Fibroblast of skin of back (primary cell): ENCODE measurements at places on chromosomes 16 and 17.

GRCh38 chr17:56603486-56604238 is 10.2 kb downstream of the NOG start:
- no peak for DNase-seq

DNA sequence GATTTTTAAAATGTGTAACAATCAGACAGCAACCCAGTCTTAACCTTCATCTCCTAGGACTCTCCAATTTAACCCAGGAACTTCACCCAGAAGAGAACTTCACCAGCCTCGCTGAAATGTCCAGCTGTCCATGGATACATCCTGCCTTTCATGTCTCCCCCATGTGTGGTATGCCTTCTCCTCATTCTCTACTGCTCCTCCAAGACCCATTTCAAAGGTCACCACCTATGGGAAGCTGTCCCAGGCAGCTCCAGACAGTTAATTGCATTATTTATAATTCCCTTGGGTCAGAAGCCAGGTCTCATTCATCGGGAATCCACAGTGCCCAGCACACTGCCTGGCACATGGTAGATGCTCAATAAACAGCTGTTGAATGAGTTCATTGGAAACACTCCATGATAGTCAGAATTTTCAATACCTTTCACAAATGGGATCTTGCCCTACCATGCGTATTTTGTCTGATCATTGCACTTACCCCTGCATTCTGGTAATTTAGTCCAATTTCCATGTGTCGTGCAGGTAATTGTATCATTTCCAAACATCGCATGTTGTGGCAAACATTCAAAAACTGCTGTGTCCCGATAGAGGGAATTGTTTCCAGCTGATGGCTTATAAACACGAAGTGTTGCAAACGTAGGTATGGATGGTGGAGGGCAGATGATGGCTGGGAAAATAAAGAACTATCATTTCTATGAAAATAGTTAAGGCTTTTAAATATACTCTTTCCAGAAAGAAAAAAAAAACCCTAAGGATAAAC is 9.0 kb downstream of the APOH start:
- no peak for DNase-seq

- DNase-seq = peak; percentile 59
Observed at GRCh38 chr17:76623271-76624146, 20.0 kb downstream of the ST6GALNAC1 start.

GRCh38 chr17:27958708-27959381 is 65.7 kb upstream of the LYRM9 start:
- no peak for DNase-seq

GRCh38 chr16:56257239-56257638 is 66.0 kb downstream of the GNAO1 start:
- DNase-seq = no peak

DNA sequence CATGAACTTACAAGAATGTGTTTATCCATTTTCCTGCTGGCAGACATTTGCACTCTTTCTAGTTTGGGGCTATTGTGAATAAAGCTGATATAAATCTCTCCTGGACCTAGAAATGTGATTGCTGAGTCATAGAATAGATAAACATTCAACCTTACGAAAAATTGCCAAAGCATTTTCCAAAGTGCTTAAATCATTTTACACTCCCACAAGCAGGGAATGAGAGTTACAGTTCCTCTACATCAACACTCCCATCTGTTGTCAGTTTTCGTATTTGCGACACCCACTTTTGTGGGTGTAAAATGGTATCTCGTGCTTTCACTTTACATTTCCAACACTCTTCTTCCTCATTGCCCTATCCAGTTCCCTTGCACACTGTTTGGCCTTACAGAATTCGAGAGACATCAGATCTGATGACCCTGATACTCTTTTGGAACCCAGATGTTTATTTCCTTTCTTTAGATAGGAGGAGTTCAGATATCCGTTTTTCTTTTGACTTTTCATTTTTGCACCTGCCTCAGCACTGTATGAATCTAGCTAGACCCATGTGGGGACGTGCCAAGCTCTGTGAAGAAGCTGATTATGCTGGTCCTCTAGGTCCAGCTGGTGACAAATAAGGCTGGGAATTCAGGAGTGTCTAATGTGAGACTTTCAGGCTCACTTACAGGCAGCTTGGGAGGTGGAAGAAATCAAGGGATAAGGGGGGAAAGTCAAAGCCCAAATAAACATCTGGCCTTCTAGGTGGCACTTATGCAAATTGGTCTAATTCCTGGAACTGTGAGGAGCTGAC is 14.0 kb downstream of the SOX9 start:
- peak; percentile 11 for DNase-seq

- DNase-seq = no peak
Observed at GRCh38 chr17:20823905-20824304, 218.9 kb downstream of the USP22 start.

- DNase-seq = no peak
Observed at GRCh38 chr16:46883353-46883689, 841 bp upstream of the GPT2 start.

- peak; percentile 87 for DNase-seq
Observed at GRCh38 chr16:55508941-55509931, at the start of gene LPCAT2. Gene LPCAT2 (plus strand): TSS chr16:55509072. CDS start chr16:55509182, 110 bp downstream.

GRCh38 chr16:87603684-87604633 is 1.7 kb downstream of the JPH3 start:
- no peak for DNase-seq

DNA sequence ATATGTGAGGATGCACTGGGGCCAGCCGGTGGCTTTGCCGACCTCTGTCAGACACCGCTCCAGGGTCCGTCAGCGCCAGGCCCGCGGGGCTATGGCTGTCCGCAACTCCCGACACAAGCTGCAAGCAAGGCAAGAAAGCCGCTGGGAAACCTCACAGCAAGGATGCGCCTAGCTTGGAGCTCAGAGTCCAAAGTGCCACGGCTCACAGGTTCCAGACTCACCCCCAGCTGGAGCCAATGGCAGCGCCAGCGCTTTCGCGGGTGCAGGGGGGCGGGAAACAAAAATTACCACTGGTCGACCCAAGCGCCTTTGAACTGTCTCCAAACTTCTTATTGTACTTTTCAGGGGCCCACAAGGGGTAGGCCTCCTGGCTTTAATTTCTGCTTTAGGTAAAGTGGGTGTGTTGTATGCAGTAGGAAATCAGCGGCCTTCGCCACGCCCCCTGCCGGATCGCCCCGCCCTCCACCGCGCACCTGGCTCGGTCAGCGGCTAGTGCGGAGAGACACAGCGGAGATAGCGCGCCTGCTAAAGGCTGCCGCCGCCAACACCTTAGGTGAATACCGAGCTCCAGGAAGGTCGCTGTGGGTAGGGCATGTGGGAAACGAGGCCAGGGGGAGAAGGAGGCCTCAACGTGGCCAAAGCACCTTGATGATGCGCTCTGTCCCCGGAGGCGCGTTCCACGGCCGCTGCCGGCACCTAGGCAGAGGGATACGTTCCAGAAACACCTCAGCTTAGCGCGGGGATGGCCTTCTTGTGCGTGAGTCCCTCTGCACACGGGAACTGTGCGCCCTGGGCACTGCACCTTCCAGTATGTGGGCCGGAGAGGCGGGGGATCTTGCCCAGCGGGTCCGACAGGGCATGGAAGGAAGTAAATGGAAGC is 61.0 kb upstream of the RBL2 start:
- DNase-seq = no peak

- peak; percentile 22 for DNase-seq
Observed at GRCh38 chr17:69286257-69286656, 40.7 kb downstream of the ABCA5 start.

- peak; percentile 33 for DNase-seq
Observed at GRCh38 chr17:81037026-81037797, 2.3 kb downstream of the BAIAP2 start.

- DNase-seq = no peak
Observed at GRCh38 chr16:89982318-89982717, 33.8 kb downstream of the DEF8 start.

GRCh38 chr16:55324285-55325079 is 479 bp downstream of the IRX6 start:
- DNase-seq = no peak

DNA sequence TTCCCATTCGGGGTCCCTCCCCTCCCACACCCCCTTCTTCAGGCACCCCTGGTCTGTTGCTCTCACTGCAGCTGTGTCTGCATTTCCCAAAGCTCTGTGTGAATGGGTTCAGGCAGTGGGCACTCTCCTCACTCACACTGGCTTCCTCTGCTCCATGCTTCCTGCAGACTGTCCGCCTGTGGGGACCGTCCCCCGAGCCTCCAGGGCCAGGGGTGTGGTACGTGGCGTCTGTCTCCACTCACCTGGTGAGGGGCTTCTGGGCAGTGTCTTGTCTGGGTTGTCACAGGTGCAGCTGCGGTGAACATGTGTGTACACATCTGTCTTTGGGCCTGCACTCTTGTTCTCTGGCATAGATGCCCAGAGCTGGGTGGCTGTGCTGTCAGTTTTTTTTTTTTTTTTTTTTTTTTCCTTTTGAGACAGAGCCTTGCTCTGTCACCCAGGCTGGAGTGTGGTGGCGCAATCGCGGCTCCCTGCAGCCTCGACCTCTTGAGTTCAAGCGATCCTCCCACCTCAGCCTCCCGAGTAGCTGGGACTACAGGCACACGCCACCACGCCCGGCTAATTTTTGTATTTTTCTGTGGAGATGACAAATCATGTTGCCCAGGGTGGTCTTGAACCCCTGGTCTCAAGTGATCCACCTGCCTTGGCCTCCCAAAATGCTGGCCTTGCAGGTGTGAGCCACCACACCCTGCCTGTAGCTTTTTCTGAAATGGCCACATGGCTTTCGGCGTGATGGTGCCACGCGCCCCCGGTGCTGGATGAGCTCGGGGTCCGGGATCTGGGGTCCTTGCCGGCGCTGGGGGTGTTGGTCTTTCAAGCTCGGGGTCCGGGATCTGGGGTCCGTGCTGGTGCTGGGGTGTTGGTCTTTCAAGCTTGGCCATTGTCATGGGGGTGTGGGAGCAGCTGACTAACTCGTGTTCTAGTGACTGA is 56.5 kb upstream of the ZNF750 start:
- no peak for DNase-seq

GRCh38 chr17:4579678-4580077 is 4.7 kb upstream of the SMTNL2 start:
- no peak for DNase-seq

DNA sequence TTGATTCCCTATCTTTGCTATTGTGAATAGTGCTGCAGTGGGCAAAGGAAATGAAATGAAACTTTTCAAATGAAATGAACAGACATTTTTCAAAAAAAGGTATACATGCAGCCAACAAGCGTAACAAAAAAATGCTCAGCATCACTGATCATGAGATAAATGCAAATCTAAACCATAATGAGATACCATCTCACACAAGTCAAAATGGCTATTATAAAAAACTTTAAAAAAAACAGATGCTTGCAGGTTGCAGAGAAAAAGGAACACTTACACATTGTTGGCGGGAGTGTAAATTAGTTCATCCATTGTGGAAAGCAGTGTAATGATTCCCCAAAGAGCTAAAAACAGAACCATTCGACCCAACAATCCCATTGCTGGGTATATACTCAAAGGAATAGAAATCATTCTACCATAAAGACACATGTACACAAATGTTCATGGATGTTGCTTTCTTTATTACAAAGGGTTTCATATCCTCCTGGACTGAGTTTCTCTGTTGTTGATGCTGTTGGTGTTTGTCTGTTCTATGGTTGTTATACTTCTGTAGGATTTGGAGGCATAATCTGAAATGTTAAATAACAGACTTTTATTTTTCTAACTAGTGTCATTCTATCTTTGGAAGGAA is 99.3 kb upstream of the SOX9 start:
- DNase-seq = no peak

- no peak for DNase-seq
Observed at GRCh38 chr16:56938664-56939513, 6.9 kb downstream of the HERPUD1 start.

DNA sequence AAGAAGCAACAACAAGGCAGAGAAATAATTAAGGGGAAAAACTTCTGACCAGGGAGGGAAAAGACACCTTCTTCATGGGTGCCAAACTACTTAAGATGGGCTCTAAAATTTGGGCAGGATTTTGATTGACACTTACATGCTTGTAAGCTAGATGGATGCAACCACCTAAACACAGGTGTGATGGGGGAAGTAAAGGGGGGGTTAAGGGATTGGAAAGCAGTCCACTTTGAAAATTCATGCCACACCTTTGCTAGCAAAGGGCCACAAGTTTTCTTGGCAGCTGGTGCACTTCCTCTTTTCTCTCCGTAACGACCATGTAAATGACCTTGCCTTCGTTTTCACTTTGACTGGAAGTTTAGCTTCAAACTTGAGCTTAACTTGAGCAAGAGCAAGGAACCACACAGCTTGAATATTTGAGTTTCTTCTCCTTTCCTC is 14.3 kb upstream of the PRKAR1A start:
- no peak for DNase-seq

GRCh38 chr17:9241774-9242496 is 220.6 kb downstream of the NTN1 start:
- DNase-seq = no peak

GRCh38 chr17:61452301-61453290 is at the start of gene TBX4:
Gene TBX4 (plus strand): TSS chr17:61452422. CDS start chr17:61456491, 4,069 bp downstream.
- DNase-seq = no peak

- DNase-seq = no peak
Observed at GRCh38 chr17:17119106-17119505, 76.8 kb downstream of the MPRIP start.

DNA sequence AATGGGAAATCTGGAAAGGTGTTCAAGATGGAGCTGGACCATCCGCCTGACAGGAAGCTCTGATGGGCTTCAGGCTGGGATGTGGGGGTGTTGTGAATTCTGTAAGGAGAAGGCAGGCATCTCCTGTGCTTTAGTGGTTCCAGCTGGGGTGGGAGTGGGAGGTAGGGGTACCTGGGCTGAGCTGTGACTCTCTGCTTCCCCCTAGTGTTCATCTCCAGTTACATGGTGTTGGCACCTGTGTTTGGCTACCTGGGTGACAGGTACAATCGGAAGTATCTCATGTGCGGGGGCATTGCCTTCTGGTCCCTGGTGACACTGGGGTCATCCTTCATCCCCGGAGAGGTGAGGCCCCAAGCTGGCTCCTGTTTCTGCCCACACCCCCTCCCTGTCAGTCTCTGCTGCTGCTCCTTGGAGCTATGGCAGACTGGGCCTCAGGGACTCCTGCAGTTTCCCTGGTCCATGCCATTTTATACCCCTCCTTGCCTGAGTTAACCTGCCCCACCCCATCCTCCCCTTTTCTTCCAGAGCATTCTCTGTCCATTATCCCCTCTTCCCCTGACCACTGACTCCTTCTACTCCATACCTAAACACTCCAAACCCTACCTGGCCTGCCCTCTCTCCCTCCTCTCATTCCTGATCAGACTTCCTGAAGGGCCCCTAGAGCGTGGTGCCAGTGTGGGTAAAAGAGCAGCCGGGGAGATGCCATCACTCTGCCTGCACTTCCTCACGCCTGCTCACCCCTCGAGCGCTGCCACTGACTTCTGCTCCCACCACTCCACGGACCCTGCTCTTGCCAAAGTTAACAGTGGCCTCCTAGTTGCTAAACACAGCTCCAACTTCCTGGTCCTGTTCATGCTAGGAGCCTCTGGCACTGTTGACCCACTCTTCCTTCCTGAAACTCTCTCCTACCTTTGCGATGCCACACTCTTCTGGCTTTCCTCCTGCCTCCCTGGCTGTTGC is 3.4 kb downstream of the SPNS1 start:
- no peak for DNase-seq
